Prostate gland (tissue), 2 donors: ENCODE measurements at places on chromosomes 3 and 15.
A peak's percentile ranks its signal among the peaks of the same experiment; 100 is the strongest.

- DNase-seq = peak; percentile 60
These were observed 590 bp downstream of the POLR2H start for GRCh38 chr3:184361932-184362667.

DNA sequence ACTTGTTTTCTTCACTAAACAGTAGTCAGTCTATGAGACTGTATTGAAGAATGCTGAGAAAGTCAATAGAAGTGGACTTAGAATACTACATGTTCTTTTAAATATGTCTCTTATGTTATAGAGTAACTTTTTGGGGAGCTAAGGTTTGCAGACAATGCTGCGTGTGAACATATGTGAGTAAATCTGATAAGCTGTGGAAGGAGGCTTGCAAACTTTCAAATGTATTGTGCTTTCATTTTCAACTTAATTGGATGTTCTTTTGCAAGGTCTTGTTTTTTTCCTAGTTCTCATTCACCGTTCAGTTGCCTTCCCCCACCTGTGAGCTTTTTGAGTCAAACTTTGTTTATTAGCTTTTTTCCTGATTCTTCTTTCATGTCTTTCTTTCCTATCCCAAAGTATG lies 176.2 kb downstream of the LPP start:
- no peak for DNase-seq

- DNase-seq = no peak
These were observed 14.0 kb upstream of the PIAS1 start for GRCh38 chr15:68040144-68040543.

DNA sequence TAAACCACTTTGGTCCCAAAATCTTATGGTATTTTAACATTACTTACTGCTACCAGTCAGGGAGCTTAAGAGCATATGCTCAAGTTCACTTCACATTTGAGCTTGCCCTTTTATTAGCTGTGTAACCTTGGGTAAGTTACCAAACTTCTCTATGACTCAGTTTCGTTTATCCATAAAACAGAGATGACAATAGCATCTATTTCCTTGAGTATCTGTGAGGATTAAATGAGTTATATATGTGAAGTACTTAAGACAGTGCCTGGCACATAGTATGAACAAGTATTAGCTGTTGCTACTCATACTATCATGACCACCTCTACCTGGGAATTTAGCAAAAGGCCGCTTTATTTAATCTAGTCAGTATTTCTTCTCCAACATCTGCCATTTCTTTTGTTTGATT lies 5.9 kb downstream of the ATOSA start:
- no peak for DNase-seq

DNA sequence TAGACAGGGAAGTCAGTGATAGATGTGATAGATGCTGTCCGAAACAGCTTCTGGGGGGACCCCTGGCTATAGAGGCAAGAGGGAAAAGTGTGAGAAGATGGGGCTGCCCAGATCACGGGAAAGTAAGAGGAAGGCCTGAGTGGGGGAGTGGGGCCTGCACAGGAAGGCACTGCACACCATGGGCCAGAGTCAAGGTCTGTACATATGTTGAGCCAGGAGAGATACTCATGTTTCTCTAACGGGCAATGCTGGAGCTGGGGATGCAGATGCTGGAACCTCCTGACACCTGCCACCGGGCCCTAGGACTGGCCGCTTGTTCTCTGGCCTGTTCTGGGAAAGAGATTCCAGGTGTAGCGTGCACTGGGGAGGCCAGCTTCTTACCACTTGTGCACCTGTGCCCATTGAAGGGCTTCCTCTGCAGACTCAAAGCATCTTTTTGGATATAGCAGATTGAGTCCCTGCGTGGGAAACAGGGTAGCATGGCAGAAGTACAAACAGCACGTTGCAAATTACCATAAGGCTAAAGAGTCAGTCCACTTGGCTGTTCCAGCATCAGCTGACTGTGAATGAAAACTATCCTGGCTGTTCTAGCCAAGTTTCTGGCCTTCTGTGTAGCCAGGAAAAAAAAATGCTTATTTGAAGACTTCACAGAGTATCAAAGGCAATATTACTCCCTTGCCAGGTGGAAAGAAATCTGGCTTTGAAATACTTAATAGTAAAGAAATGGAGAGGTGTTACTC lies 77.1 kb upstream of the GSK3B start:
- no peak for DNase-seq
